PC-3 (cell line): ENCODE measurements at places on chromosomes 11 and 22. TPM values are rescaled to one million over a fixed set of nuclear protein-coding genes. Genes with fewer than 3 reads are reported as not detected.

The MAPK8IP1 gene
- 7.1 and 10.5 TPM in 2 replicates for total RNA-seq

The RAB39A gene
- total RNA-seq, result not detected in 2 replicates

- DNase-seq, result no peak
Observed at GRCh38 chr11:60175860-60176275, 7.0 kb downstream of the MS4A6A start.

DNA sequence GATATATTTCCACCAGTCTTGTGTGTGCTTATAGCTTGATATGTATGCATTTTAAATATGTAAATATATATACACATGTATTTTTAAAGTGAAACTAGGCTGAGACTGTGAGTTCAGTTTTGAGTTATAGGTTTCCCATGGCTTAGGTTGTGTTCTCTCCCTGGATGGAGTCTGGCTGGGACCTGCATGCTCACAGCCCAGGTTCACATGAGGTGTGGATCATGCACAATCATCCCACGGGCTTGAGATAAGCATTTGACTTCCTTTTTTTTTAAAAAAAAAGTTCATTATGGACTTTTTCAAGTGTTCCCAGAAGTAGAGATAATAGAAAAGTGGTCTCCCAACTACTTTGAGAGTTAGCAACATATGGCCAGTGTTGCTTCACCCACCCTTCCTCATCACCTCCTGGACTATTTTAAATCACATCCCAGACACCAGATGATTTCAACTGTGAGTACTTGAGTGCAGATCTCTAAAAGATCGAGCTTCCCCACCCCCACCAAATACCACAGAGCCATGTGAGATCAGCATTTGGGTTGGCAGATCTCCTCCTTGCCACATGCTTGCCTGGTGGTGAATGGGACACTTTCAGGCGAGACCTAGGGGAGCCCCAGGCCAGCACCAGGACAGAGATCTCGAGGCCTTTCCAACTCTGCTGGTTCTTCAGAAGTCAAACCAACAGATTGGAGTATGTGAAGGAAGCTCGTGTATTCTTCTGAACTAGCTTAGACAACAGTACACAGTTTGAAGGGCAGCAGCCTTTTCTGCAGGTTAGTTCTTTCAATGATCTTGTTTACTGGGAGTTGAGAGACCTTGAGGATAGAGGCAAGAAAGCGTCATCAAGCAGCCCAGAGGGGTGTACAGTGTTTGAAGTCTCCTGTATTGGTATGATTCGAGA lies 15.9 kb downstream of the MED15 start:
- DNase-seq, result no peak
